ENCODE measurements at places on chromosomes 16 and 17. TPM values are rescaled to one million over a fixed set of nuclear protein-coding genes. Genes with fewer than 3 reads are reported as not detected.

The MYH1 gene
- total RNA-seq, result 0.14 TPM

The TEPSIN gene
- 10.0 TPM for total RNA-seq

The SLC9A5 gene
- 0.25 TPM for total RNA-seq

The TP53TG3C gene
- total RNA-seq, result not detected

The MYH3 gene
- 0.65 TPM for total RNA-seq

The CDH8 gene
- 0.09 TPM for total RNA-seq

The SEZ6L2 gene
- 0.25 TPM for total RNA-seq

The RDM1 gene
- total RNA-seq, result 1.9 TPM

The CAPN15 gene
- total RNA-seq, result 37.2 TPM

The TEKT1 gene
- total RNA-seq, result not detected

The ADORA2B gene
- total RNA-seq, result 0.25 TPM

The SLC12A4 gene
- total RNA-seq, result 20.0 TPM

The CPHXL2 gene
- total RNA-seq, result not detected

The ITGB4 gene
- 1.2 TPM for total RNA-seq

The MYCBPAP gene
- 0.23 TPM for total RNA-seq

- DNase-seq, result no peak
Observed at GRCh38 chr16:74724820-74725549, 24.3 kb upstream of the MLKL start.

- no peak for DNase-seq
Observed at GRCh38 chr17:6623941-6624340, 16.6 kb downstream of the KIAA0753 start.

DNA sequence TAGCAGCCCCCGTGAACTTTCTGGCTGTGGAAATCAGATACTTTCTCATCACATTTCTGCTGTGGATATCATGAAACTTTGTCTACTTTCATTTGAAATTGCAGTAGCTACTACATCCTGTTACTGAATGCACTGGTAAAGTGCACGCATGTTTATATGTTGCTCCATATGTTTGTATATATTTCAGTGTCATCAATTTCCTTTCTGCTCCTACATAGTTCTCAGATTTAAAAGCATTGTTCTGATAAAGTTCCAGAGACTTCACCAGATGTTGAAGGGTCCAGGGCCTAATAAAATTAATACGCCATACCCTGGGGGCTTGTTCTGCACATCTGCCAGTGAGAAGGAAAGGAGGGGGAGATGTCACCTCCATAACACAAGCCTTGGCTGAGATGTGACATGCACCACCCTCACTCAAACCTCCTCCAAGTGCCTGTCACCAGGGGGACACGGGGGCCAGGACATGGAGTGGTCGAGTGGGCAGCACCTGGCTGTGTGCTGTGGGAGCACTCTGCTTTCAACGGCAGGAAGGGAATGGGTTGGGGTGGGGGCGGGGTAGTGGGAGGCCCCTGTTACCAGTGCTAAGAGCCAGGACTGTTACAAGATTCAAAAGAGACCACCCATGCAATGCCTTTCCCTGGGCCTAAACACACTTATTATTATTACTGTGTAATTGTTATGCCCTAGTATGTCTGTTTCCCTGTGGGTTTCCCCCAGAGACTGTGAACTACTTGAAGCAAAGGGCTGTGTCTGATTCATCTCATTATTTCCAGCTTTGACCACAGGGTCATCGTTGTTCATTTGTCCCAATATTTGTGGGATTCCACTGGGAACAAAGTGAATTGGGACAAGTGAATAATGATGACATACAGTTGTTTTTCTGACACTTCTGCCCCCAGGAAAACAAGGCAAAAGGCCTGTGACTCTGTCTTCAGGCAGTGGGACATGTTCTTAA, 193.4 kb downstream of the FOXL1 start:
- DNase-seq, result no peak

DNA sequence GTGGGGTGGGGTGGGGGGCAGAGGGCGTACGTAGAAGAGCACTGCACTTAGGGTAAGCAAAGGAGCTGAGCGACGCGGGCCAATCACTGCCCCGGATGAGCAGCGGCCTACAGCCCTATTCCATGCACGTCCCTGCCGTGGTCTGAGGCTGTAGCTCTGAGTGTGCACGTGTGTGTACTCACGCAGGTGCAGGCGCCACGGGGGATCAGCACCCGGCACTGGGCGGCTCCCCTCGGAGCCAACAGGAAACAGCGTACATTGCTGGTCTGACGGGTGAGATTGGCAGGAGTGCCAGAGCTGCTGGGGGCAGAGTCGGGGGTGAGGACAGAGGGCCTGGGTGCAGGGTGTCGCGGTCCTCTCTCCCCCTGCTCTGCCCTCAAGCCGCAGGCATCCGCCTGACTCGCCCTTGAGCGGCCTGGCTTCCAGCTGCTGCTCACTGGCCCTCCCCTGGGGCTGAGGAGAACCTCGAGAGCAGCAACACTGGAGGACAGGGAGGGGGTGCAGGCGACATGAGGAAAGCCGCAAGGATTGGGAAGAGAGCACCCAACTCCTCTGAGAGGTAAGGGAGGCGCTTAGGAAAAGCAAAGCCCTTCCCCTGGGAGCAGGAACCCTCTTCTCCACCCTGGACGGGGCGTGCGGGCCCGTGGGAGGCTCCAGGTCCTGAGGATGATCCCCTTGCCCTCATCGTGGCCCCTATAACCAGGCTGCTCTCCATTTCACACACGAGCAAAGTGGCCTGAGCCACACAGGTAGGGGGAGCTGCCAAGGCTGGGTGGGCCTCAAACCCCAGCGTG, 57.8 kb downstream of the ENGASE start:
- no peak for DNase-seq

DNA sequence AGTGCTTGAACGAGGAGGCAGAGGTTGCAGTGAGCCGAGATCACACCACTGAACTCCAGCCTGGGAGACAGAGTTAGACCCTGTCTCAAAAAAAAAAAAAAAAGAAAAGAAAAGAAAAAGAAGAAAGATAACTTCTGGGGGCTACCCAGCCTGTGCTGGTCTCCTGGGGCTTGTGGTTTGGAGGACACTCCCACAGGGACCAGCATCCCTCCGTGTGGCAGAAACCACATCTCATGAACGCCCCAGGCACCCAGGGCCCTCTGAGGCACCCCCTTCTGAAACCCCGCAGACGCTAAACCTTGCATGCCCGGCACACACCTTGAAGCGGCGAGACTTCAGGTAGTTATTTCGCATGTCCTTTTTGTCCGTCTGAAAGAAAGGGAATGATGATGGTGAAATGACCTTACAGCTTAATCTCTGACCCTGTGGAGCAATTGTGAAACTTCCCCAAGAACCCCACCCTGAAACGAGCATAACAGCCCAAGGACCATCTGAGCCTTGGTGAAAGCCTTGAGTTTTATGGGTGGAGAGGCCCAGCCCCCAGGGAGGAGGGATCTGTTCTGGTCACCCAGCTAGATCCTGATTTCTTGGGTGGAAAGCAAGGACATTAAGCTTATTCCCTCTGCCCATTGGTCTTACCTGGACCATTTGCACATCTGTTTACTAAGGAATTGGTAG, 55.0 kb downstream of the CNGB1 start:
- DNase-seq, result no peak

- no peak for DNase-seq
Observed at GRCh38 chr17:62714016-62714777, 86.7 kb downstream of the MRC2 start.

DNA sequence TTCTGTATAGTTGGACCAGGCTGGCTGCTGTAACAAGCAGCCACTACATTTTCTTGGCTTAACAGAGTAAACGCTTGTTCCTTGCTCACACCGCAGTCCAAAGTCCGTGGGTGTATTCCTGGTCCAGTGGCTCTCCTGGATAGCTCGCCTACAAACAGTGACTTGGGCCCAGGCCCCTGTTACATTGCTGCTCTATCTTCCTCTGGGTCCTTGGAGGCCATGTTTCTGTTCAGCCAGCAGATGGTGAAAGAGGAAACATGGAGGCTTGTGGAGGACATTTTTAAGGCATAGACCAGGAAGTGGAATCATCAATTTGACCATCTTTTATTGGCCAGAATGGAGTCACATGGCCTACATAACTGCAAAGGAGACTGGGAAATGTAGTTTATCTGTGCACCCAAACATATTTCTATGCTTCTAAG, 55.1 kb downstream of the ATP2C2 start:
- DNase-seq, result no peak

GRCh38 chr16:12988071-12988470, 86.7 kb downstream of the SHISA9 start:
- DNase-seq, result no peak

- DNase-seq, result no peak
Observed at GRCh38 chr17:12592941-12593340, 72.7 kb upstream of the MYOCD start.

- DNase-seq, result no peak
Observed at GRCh38 chr16:85798283-85798776, 1.0 kb downstream of the EMC8 start.

GRCh38 chr16:14658063-14658462, 25.3 kb downstream of the BFAR start:
- no peak for DNase-seq

- no peak for DNase-seq
Observed at GRCh38 chr17:31093866-31094599, 744 bp upstream of the NF1 start.

DNA sequence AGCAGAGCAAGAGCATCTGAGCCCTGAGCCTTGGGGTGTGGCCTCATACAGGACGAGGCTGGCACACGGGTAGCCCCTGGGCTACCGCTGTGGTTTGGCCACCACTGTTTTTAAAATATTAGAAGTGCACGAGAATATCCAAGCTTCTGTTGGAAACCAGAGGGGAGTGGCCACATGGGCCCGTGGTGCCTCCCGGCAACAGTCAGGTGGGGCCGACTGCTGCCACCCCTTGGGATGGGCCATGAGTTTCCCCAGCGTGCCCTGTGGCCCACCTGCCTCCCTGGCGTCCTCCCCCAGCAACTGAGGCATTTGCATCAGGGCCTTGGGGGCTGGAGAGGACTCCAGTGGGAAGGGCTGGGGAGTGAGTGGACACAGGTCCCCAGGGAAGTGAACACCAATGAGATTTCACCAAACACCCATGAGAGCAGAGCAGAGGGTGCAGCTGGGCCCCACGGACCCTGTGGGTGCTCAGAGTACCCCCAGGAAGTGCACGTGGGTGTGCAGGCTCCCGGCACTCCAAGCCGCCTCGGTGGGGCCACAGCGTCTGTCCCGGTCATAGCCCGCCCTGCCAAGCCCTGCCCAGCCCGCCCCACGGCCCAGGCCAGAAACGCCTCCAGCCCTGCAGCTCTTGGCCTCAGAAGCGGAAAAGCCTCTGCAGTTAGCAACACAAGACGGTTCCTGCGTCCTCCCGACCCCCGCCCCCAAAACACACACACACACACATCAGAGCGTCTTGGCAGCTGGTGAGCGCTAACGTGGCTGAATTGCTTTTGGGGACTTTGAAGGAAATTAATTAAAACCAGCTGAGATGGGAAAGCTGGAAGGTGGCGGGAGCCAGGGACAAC, 22.7 kb downstream of the ZNF469 start:
- no peak for DNase-seq

- no peak for DNase-seq
Observed at GRCh38 chr17:21417921-21418320, 41.8 kb downstream of the KCNJ12 start.

GRCh38 chr17:6721744-6722143, 8.6 kb upstream of the SLC13A5 start:
- DNase-seq, result no peak

DNA sequence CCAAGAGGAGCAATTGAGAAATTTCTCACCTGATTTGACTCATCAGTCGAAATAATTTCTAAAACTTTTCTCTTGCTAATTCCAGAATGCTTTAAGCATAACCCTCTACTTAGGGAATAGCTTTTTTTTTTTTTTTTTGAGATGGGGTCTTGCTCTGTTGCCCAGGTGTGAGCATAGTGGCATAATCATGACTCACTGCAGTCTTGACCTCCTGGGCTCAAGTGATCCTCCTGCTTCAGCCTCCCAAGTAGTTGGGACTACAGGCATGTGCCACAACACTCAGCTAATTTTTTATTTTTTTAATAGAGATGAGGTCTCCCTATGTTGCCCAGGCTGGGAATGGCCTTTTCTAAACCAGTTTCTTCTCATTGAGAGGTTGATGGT, 13.7 kb upstream of the NFATC3 start:
- DNase-seq, result no peak

GRCh38 chr16:25134166-25134700, 22.7 kb downstream of the LCMT1 start:
- DNase-seq, result no peak

GRCh38 chr16:21235199-21235585, 1.7 kb downstream of the ANKS4B start:
- no peak for DNase-seq

DNA sequence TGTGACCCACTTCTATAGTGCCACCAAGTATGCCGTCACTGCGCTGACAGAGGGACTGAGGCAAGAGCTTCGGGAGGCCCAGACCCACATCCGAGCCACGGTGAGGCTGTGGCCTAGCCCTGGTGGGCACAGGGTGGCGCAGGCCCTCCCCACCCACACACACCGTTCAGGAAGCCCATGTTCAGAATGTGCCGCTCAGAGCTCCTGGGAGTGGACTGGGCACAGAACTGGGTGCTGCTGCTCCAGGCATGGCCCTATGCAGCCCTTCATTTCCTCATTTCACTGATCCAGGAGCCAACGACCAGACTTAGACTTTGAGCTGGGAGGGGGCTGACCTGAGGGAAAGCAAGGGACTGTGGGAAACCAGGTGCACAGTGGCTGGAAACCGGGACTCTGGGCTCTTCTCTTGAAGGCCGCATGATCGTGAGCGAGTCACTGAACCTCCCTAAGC, 2.4 kb upstream of the MRM1 start:
- DNase-seq, result no peak

Data from liver (tissue), 10 donors.